ENCODE measurements at places on chromosomes 16 and 17.

GRCh38 chr17:34519282-34519681 is 60.1 kb upstream of the TMEM132E start:
- no peak for DNase-seq
- H3K27ac ChIP-seq = no peak overlapping the region
- H3K27me3 ChIP-seq = peaks cover 17% of the 10 kb centered on the region
- H3K36me3 ChIP-seq = no peaks in the 10 kb centered on the region

- H3K27ac ChIP-seq = no peak overlapping the region
- H3K27me3 ChIP-seq = no peaks in the 10 kb centered on the region
- H3K4me3 ChIP-seq = no peak overlapping the region
- H3K4me1 ChIP-seq = peaks cover 8% of the 10 kb centered on the region
- no peak for DNase-seq
- peaks cover 2% of the 10 kb centered on the region for H3K36me3 ChIP-seq
Measured at GRCh38 chr16:12750554-12750918, 53.2 kb downstream of the CPPED1 start.

- H3K27ac ChIP-seq = peak overlapping the region; percentile 50
- peaks cover 7% of the 10 kb centered on the region for H3K4me1 ChIP-seq
- H3K36me3 ChIP-seq = peaks cover 27% of the 10 kb centered on the region
- H3K27me3 ChIP-seq = no peaks in the 10 kb centered on the region
- H3K4me3 ChIP-seq = peak overlapping the region; percentile 19
Measured at GRCh38 chr16:1444730-1445517, 568 bp upstream of the CCDC154 start.

- H3K36me3 ChIP-seq = peaks cover 16% of the 10 kb centered on the region
- peaks cover 35% of the 10 kb centered on the region for H3K4me1 ChIP-seq
- H3K27me3 ChIP-seq = peaks cover 9% of the 10 kb centered on the region
- H3K4me3 ChIP-seq = peak within 1 kb of the TSS; percentile 91
- DNase-seq = peak; percentile 86
Measured at GRCh38 chr16:77807-78443, at the start of gene MPG. MPG (plus strand) TSS chr16:78225; CDS start chr16:78310, 85 bp downstream.

- peaks cover 72% of the 10 kb centered on the region for H3K4me1 ChIP-seq
- no peak for DNase-seq
- H3K4me3 ChIP-seq = no peak overlapping the region
- no peak overlapping the region for H3K27ac ChIP-seq
- H3K36me3 ChIP-seq = peaks cover 19% of the 10 kb centered on the region
Measured at GRCh38 chr16:81467072-81467471, 22.5 kb downstream of the CMIP start.

GRCh38 chr17:62706598-62707424 is 79.3 kb downstream of the MRC2 start:
- H3K36me3 ChIP-seq = no peaks in the 10 kb centered on the region
- H3K4me1 ChIP-seq = peaks cover 10% of the 10 kb centered on the region
- peaks cover 2% of the 10 kb centered on the region for H3K27me3 ChIP-seq
- H3K27ac ChIP-seq = no peak overlapping the region

GRCh38 chr17:76736349-76737081 is 616 bp downstream of the SRSF2 start:
- H3K27ac ChIP-seq = peak overlapping the region; percentile 96
- H3K4me3 ChIP-seq = peak overlapping the region; percentile 97
- DNase-seq = peak; percentile 68
- H3K27me3 ChIP-seq = no peaks in the 10 kb centered on the region
- H3K4me1 ChIP-seq = peaks cover 56% of the 10 kb centered on the region

DNA sequence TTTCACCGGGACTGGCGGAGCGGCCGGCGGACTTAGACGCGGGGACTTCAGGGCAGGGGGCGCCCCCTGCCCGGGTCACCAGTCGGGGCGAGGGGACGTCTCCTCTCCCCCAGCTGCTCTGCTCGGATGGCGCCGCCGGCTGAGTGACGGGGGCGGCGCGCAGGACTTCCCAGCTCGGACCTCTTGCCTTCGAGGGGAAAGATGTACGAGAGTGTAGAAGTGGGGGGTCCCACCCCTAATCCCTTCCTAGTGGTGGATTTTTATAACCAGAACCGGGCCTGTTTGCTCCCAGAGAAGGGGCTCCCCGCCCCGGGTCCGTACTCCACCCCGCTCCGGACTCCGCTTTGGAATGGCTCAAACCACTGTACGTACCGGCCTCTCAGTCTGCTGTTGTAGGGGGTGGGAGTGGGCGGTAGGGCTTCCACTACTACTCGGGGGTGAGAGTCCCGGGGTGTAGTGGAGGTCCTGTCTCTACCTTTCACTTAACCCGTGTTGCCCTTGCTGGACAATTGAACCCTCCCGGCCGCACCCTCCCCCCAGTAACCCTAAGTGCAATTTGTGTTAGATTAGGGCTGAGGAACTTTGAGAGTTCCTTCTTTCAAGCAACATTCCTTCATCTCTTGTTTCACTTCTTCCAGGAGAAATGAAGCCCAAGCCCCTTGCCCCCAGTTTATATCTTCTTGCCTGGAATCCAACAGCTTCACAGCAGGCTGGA is 21.9 kb downstream of the GJD3 start:
- H3K27ac ChIP-seq = peak overlapping the region; percentile 76
- no peak for DNase-seq
- no peaks in the 10 kb centered on the region for H3K27me3 ChIP-seq
- peak overlapping the region; percentile 85 for H3K4me3 ChIP-seq

DNA sequence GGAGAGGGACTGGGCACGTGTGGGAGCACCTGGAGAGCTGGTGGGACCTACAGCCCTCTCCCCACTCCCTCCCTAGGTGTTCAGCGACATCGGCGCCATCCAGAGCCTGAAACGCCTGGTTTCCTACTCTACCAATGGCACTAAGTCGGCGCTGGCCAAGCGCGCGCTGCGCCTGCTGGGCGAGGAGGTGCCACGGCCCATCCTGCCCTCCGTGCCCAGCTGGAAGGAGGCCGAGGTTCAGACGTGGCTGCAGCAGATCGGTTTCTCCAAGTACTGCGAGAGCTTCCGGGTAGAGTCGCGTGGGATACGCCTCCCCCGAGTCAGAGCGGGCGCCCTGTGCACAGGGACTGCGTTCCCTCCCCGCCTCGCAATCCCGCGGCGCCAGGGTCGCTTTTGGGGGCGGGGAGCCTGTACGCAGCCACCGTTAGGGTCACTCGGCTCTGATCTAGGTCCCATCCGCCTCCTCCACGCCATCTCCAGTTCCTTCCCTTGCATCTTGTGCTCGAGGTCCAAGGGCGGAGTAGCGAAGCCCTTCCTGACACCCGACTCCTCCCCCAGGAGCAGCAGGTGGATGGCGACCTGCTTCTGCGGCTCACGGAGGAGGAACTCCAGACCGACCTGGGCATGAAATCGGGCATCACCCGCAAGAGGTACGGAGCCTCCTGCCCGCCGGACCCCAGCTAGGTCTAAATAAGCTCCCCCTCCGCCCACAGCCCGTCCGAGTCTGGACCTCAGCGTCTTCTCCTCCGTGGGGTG is 13.0 kb downstream of the SARM1 start:
- DNase-seq = peak; percentile 33
- peaks cover 15% of the 10 kb centered on the region for H3K36me3 ChIP-seq
- peaks cover 15% of the 10 kb centered on the region for H3K27me3 ChIP-seq
- H3K4me3 ChIP-seq = peak overlapping the region; percentile 90
- no peak overlapping the region for H3K27ac ChIP-seq
- H3K4me1 ChIP-seq = peaks cover 30% of the 10 kb centered on the region

DNA sequence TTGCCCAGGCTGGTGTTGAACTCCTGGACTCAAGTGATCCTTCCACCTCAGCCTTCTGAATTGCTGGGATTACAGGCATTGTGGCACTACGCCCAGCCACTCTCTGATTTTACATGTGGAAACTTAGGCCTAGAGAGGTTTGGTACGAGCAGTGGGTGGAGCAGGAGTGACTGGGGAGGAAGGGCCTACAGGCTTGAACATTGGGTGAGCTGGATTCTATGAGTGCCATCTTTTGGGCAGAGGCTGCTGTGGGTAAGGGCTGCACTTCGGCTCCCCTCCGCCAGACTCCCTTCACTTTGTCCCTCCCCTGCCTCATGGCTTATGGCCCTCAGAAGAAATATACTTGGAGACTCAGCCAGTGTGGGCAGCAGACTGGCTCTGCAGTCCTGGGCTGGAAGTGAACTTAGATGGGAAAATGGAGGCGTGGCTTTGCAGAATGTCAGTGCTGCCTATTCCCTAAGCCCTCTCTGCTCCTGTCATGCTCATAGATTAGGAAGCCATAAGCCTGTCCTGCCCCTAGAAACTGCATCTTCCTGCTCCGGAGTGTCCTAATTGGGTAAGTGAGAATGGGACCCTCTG is 9.5 kb upstream of the MRC2 start:
- no peak overlapping the region for H3K27ac ChIP-seq
- peaks cover 42% of the 10 kb centered on the region for H3K36me3 ChIP-seq
- no peak overlapping the region for H3K4me3 ChIP-seq
- H3K27me3 ChIP-seq = no peaks in the 10 kb centered on the region
- no peak for DNase-seq
- no peaks in the 10 kb centered on the region for H3K4me1 ChIP-seq

DNA sequence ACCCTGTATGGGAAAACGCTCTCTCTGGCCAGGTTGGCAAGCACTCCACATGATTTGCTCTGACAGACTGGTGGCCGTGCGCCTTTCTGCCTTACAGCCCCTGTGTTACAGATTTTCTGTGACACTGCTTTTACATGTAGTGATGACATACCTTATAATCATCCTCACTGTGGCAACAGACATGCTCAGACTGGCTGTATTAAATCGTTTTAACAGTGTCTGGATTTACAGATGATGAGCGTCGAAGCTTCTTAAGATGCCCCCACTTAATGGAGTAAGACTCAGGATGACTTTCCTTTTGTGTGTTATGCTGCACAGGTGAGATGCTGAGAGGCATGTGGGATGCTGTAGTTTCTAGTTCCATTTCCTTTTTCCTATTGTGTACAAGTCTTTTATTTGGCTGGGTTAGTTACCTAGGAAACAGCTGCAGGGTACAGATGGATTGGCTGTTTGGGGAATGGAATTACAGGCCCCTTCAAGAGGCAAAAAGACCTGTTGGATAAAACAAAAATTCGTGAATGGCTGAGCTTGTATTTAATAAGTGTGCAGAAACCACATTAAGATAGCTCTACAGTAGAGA is 20.9 kb upstream of the VWA3A start:
- H3K4me1 ChIP-seq = no peaks in the 10 kb centered on the region
- H3K27me3 ChIP-seq = no peaks in the 10 kb centered on the region
- no peak overlapping the region for H3K27ac ChIP-seq
- peaks cover 11% of the 10 kb centered on the region for H3K36me3 ChIP-seq
- H3K4me3 ChIP-seq = no peak overlapping the region

- peaks cover 4% of the 10 kb centered on the region for H3K4me1 ChIP-seq
- H3K27me3 ChIP-seq = no peaks in the 10 kb centered on the region
- peak overlapping the region; percentile 44 for H3K27ac ChIP-seq
- peaks cover 71% of the 10 kb centered on the region for H3K36me3 ChIP-seq
- no peak overlapping the region for H3K4me3 ChIP-seq
- no peak for DNase-seq
Measured at GRCh38 chr16:30488764-30489605, 16.4 kb downstream of the ITGAL start.

DNA sequence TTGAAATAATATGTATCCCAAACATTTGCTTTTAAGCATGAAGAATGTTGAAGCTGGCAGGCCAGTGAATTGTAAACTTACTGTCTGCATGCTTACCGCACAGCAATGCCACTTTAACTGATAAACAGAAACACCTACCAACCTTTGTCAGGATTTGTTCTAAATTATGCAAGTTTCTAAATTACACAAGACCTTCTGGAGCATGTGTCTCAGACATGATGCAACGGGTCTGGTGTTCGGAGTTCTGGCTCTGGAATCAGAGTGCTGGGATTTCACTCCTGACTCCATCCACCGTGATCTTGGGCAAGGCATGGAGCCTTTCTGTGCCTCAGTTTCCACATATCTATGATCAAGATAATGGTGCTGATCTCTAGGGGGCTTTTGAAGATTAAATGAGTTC is 111.2 kb downstream of the CCT6B start:
- H3K4me1 ChIP-seq = no peaks in the 10 kb centered on the region
- no peak for DNase-seq
- no peak overlapping the region for H3K27ac ChIP-seq
- no peaks in the 10 kb centered on the region for H3K27me3 ChIP-seq
- H3K4me3 ChIP-seq = no peak overlapping the region
- no peaks in the 10 kb centered on the region for H3K36me3 ChIP-seq

- H3K4me1 ChIP-seq = peaks cover 4% of the 10 kb centered on the region
- H3K4me3 ChIP-seq = no peak overlapping the region
- no peaks in the 10 kb centered on the region for H3K36me3 ChIP-seq
- no peak for DNase-seq
- no peak overlapping the region for H3K27ac ChIP-seq
Measured at GRCh38 chr16:2420035-2420434, 9.2 kb upstream of the CCNF start.

GRCh38 chr17:1920948-1921351 is 91.1 kb downstream of the RPA1 start:
- no peaks in the 10 kb centered on the region for H3K27me3 ChIP-seq
- no peaks in the 10 kb centered on the region for H3K36me3 ChIP-seq
- no peak overlapping the region for H3K4me3 ChIP-seq
- no peak for DNase-seq
- H3K27ac ChIP-seq = no peak overlapping the region

GRCh38 chr16:50602531-50603205 is 54.5 kb downstream of the NKD1 start:
- no peaks in the 10 kb centered on the region for H3K4me1 ChIP-seq
- H3K27me3 ChIP-seq = no peaks in the 10 kb centered on the region
- no peak overlapping the region for H3K27ac ChIP-seq
- DNase-seq = no peak
- no peak overlapping the region for H3K4me3 ChIP-seq

DNA sequence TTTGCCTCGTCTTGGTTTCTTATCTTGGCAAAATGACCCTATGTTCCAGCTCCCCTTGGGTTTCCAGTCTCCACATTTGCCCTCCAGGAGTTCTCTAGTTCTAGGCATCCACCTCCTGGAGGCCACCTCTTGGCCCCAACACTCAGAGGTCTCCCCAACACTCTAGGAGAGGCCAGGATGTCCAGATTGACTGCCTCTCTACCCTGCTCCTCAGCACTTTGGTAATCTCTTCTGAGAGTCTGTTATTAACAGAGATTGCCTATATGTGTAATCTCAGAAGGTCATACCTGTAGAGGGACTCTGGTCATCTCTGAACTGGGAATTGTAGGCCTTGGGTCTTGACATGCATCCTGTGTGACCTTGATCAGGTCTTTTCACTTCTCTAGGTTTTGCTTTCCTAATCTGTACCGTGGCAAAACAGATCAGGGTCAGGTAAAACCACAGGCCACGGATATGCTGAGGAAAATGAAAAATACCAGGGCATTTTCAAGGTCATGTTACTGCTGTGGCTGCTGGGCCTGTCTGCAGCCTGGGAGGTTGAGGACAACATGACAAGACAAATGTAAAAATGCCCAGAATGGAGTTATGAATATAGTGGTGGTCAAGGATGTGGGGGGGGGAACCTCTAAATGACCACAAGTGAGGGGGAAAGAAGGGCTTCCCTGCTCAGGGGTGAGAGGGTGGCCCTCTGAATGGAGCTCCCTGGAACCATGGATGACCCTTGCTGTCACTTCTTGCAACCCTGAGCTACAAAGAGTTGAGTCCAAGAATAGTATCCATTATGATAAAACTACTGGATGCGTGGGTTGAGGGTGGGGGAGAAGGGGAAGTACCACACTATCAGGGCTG is 5.0 kb upstream of the CCL4L2 start:
- H3K4me3 ChIP-seq = no peak overlapping the region
- no peak for DNase-seq
- H3K27me3 ChIP-seq = peaks cover 11% of the 10 kb centered on the region
- H3K4me1 ChIP-seq = peaks cover 50% of the 10 kb centered on the region
- no peaks in the 10 kb centered on the region for H3K36me3 ChIP-seq
- no peak overlapping the region for H3K27ac ChIP-seq

All from activated B cell treated with CpG ODN at 0.5 μM for 24 hours (primary cell).